ENCODE measurements at places on chromosomes 11 and 22.

DNA sequence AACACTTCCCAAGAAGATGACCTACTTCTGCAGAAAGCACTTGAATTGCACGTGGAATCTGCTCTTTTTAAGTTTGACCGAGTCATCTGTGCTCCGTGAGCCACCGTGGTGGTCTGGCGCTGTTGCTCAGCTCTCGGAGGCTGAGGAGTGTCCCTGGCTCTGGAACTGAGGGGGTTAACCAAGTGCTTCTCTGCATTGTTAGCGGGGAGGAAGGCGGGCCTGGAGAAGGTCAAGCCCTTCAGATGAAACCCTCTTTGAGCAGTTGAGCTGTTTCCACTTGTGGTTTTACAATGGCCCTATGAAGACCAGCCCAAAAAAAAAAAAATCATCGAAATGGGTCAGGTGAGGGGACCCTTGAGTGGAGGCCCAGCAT lies 286.4 kb downstream of the NTM start:
- DNase-seq: no peak

- peak; percentile 42 for DNase-seq
Measured at GRCh38 chr11:12362857-12363256, 14.5 kb upstream of the PARVA start.

DNA sequence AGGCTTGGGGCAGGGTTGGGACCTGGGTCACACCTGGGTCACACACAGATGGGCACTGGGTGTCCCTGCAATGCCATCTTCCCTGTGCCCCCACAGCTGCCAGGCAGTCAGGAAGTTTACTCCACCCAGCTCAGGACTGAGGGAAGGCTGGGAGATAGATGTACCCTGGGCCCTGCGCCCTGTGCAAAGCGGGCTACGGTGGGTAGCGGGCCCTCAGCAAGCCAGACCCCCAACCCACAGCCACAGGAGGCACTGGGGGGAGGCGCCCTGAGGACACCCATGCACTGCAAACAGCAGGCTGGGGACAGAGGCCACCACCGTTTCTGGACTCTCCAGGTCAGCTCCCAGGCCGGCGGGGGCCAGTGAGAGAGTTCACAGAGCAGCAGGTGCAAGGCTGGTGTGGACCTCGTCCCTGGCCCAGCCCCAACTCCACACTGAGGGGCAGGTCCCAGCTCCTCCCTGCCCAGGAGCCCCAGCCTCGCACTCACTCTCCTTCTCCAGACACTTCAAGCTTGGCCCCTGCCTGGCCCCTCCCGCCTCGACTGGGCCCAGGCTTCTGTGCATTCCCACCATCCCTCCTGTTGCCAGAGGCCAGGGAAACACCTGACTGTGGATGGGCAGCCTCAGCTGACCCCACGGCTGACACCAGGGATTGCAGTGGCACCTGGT lies 4.9 kb downstream of the DUSP8 start:
- DNase-seq: no peak

DNA sequence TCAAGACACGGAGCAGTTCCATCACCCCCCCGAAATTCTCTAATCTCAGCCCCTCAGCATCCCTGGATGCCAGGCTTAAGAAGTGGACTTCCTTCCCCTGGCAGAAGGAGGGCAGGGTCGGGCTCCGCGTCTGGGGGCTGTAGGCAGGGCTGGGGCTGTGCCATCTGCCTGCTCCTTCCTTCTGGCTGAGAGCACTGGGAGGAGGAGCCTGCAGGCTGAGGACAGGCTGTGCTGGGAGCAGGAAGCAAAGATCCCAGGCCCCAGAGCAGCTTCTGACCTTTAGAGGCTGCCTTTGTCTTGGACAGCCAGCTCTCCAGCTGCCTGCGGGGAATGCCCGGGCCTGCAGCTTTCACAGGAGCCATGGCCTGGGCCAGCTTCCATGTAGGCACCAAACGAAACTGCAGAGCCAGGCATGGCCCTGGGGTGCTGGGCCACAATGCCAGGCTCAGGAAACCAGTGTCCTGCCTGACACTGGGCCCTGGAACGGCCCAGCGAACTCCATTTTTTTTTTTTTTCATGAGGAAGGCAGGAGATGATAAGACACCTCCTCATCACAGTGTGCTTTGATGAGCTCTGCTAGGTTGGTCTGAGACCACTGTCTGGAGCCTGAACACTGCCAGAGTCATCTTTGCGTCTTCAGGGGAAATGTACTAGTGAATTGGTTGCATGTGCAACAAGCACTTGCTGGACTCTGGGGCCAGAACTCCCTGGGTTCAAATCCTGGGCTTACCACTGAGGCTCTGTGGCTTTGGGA lies 67.9 kb downstream of the MCM5 start:
- DNase-seq: no peak

- no peak for DNase-seq
Measured at GRCh38 chr11:115505175-115505574, 960 bp upstream of the CADM1 start.

- DNase-seq: peak; percentile 33
Measured at GRCh38 chr22:46239261-46240048, 10.6 kb downstream of the CDPF1 start.

DNA sequence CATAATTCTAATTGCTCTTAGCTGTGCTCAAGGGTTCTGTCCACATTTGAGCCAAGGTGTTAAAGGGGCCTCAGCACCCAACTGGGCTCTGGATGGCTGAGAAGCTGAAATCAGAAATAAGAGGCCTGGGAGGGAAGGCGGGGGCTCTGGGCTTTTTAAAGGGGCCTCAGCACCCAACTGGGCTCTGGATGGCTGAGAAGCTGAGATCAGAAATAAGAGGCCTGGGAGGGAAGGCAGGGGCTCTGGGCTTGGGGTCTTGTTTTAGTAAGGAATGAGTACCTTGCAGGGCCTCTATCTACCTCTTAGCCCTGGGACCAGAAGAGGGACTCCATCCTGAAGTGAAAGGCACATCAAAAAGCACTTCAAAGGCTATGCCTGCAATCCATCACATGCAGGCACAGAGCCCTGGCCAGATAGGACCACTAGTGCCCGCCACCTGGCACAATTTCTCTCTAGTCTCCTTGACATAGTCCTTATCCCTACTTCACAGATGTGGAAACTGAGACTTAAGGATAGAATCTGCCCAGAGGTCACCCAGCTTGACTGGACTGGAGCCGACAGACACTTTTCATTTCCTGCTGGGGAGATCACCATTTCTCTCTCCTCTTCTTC lies 35.6 kb downstream of the DKK3 start:
- no peak for DNase-seq

All from natural killer cell (primary cell).